HuH-7 (cell line): ENCODE measurements at places on chromosomes 16 and 17.

DNA sequence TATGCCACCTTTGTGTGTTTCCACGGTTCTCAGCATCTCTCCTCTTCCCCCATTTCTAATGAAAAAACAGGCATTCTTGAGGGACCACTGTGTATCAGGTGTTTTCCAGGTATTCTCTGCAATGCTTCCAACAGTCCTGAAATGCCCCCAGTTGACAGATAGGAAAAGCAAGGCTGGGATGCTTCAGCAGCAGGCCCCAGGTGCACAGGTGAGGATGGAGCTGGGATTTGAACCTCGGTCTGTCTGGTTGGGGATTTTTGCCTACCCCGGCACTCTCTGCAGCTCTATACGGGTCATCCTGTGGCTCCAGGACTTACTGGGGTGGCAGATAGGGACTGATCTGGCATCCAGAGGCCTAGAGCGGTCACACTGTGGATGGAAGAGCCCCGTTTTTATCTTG is 180.5 kb upstream of the GSE1 start:
- DNase-seq = no peak

GRCh38 chr17:74465378-74466110 is 890 bp upstream of the CD300A start:
- no peak for DNase-seq

GRCh38 chr16:30748634-30749445 is 615 bp downstream of the PHKG2 start:
- DNase-seq = peak; percentile 43

DNA sequence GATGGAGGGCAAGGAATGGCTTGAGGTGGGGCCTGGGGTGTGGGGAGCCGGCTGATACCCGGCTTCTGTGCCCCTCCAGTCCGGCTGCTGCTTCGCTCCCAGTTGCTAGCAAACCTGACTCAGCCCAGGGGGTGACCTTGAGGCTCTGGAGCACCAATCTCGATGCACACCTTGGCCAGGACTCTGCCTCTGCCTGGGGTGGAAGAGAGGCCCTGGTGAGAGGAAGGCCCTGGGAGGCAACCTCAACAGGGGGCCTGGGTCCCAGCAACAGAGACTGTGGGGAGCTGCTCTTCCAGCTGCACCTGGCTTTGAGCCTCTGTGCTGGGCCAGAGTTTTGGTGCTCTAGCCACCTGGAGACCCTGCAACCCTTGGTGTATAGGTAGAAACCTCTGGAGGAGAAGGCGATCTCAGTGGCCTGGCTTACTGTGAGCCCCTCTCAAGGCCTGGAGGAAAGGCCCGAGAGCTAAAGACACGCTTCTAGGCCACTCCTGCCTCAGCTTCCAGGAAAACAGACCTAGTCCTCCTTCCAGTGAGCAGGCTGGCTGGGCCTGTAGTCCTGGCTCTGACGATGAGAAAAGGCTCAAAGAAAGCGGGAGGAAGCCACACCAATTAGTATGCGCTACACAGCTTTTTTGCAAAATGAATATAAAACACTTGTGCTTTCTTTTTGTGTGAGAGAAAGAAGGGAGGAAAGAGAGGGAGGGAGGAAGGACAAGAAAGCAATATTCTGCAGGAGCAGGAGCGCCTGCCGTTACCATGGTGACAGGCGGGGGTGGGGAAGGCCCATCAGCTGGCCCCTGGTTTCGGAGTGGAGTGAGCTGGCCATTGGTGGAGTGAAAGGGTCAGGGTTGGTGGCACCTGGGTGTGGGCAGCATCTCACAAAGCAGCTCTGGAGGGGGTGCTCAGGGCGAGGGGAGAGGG is 51.0 kb downstream of the VAC14 start:
- DNase-seq = no peak

- no peak for DNase-seq
Measured at GRCh38 chr16:13436641-13437412, 483.1 kb upstream of the ERCC4 start.

GRCh38 chr16:78584213-78584860 is 484.9 kb downstream of the WWOX start:
- DNase-seq = no peak

DNA sequence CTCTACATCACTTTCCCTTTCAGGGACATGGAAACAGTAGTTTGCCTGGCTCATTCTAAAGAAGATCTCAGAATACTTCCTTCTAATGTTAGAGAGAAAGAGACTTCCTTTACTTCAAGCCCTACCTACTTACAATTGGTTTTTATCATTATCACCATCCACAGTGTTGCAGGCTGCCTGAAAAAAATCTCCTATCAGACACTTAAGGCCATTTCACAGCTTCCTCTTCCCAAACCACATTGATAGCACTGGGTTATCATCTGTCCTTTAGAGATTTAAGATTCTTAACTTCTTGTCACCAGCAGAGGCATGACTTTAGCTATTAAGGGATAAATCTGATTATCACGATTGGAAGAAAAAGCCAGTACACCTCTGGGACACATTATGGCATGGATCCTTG is 178.5 kb upstream of the TBX2 start:
- no peak for DNase-seq

- no peak for DNase-seq
Measured at GRCh38 chr16:88466175-88466862, 13.2 kb downstream of the ZFPM1 start.

- DNase-seq = no peak
Measured at GRCh38 chr16:81841722-81842121, 62.6 kb downstream of the PLCG2 start.

GRCh38 chr17:10055262-10055975 is 143.0 kb downstream of the GAS7 start:
- no peak for DNase-seq

- peak; percentile 98 for DNase-seq
Measured at GRCh38 chr17:75633486-75634375, 497 bp downstream of the SMIM5 start.

- no peak for DNase-seq
Measured at GRCh38 chr17:7309628-7310027, 2.2 kb downstream of the EIF5A start.

GRCh38 chr17:69363488-69364210 is 36.7 kb upstream of the ABCA5 start:
- no peak for DNase-seq

- DNase-seq = peak; percentile 45
Measured at GRCh38 chr17:51372345-51373004, 112.1 kb downstream of the UTP18 start.

DNA sequence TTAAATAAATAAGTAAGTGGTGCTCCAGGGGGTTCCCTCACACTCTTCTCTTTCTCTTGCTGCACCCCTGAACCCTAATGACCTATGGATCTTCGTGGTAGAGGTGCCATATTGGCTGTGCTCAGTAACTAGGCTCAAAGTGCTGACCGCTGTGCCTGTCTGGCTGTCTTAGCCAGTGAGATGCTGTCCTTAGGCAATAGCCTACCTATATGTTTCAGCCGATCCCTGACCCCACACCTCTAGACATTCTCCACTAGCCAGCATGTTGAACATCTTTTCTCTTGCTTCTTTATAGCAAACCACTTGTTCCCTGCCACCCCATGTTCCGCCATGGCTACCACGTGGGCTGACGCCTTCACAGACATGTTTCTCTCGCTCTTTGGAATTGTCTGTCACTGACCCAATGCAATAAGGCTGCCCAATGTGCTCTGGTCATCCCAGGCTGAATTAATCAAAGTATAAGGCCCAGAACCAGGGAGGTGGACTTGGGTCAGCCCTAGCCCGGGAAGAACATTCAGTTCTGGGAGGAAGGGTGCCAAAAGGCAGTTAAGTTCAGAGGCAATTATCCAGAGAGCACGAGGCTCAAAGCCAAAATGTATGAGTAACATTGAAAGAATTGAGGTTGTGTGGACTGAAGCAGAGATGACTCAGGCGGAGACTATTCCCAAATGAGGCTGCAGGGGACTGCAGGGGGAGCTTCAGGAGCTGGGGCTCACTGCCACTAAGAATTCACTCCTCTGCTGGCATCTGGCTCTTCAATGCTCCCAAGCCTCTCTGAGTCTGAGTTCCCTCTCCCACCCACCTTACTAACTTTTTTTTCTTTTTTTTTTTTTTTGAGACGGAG is 28.7 kb upstream of the TNRC6A start:
- no peak for DNase-seq

DNA sequence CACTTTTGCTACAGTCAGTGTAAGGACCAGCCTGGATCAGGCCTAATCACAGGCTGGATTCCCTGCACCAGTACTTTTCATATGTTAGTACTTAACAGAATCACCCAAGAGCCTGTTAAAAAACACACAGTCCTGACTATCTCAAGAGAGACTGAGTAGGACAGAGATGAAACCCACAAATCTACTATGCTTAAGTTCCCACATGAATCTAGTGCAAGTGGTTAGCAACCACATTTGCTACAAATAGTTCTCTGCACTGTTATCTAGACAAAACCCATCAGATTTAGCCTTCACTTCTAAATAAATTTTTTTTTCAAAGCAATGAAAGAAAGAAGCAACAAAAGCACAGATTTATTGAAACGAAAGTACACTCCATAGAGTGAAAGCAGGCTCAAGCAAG is 38.9 kb downstream of the SSH2 start:
- no peak for DNase-seq

GRCh38 chr16:4032768-4033167 is 83.5 kb downstream of the ADCY9 start:
- no peak for DNase-seq

DNA sequence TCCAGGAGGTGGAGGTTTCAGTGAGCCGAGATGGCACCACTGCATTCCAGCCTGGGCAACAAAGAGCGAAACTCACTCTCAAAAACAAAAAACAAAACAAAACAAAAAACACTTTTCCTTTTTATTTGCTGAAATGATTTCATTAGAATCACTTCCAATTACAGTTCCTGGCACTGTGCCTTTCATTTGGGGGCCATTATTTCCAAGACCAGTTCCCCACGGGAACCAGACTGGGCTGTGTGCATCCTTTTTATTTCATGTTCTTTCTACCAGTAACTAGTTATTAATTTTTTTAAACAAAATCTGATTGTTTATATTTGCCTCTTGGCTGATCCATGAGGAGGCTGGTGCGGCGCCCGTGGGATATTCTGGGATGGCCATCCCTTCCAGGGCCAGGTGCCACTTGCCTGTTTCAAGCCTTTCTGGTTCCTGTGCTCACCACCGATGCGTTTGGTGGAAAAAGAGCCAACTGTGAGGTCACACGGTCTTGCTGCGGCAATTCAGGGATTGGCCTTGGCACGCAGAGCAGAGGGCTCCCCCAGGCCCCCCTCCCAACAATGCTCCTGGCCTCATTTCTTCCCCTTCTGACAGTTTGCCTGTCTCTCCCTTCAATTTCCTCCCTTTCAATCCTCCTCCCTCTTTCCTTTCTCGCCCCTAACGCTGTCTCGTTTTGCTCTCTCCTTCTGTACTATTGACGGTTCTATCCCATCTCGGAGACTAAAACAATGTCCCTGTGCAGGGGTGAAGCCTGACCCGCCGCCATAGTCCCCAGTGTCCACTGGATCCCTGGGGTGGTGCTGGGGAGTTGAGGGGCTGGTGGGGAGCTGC is 13.4 kb downstream of the UBALD1 start:
- DNase-seq = no peak

- DNase-seq = no peak
Measured at GRCh38 chr17:13885953-13886889, 183.1 kb upstream of the COX10 start.

- DNase-seq = no peak
Measured at GRCh38 chr16:47250983-47251382, 107.2 kb upstream of the NETO2 start.

- no peak for DNase-seq
Measured at GRCh38 chr16:78522327-78522726, 422.9 kb downstream of the WWOX start.

- DNase-seq = no peak
Measured at GRCh38 chr17:43314611-43315011, 80.8 kb upstream of the RNU2-1 start.

DNA sequence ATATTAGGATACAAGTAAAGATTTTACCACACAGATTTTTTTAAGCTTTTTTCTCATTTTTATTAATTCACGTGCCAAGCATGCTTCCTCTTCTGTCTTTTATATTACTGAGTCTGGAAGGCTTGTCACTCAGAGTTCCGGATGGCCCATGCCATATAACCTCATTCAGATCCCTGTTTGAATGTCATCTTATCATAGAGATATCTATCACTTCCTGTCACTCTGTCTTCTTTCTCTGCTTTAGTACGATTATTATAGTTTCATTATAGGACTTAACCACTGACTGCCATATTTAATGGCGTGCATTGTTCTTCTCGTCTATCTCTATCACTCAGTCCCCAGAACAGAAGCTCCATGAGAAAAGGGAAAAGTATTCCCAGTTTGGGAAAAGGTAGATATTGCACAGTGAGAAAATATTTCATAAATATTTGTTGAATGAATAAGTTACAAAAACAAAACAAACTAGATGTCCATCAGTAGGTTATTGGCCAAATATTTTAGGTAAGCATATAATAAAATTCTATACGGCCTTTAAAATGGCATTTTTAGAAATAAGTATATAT is 296.9 kb upstream of the GOT2 start:
- DNase-seq = no peak

- DNase-seq = no peak
Measured at GRCh38 chr17:81388091-81388611, 7.1 kb upstream of the BAHCC1 start.

- DNase-seq = no peak
Measured at GRCh38 chr16:56354016-56354415, 71.3 kb downstream of the AMFR start.

DNA sequence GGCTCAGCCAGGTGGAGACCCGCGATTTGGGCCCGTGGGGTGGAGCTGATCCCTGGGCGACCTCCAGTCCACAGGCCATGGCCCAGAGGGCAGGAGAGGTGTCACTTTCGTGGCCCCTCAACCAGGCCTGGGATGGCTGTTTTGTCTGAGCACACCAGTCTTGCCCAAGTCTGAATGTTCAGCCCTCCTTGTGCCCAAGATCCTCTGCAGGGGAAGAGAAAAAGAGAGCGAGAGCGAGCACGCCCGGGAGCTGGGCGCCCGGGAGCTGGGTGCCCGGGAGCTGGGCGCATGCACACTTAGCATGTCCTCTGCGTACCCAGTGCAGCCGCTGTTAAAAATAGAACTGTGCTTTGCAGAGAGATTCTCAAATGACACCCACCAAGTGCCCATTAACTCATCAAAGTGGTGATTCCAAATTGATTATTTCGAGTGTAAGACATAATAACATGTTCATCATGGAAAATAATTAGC is 403.3 kb upstream of the TNRC6C start:
- DNase-seq = no peak

GRCh38 chr16:51818342-51818944 is 667.4 kb upstream of the SALL1 start:
- no peak for DNase-seq

DNA sequence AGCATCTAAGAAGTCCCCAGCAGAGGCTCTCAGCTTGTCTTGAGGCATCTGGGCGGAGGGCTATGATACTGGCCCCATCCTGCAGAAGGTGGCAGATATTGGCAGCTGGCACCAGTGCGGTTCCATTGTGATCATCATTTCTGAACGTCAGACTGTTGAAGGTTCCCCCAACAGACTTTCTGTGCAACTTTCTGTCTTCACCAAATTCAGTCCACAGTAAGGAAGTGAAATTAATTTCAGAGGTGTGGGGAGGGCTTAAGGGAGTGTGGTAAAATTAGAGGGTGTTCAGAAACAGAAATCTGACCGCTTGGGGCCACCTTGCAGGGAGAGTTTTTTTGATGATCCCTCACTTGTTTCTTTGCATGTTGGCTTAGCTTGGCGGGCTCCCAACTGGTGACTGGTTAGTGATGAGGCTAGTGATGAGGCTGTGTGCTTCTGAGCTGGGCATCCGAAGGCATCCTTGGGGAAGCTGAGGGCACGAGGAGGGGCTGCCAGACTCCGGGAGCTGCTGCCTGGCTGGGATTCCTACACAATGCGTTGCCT is at the start of gene CIITA:
CIITA (plus strand) TSS at position 404 of the 543 bp plus-strand sequence; CDS start at position 533, 129 bp downstream.
- DNase-seq = no peak
